ENCODE measurements at places on chromosomes 5 and 9.

DNA sequence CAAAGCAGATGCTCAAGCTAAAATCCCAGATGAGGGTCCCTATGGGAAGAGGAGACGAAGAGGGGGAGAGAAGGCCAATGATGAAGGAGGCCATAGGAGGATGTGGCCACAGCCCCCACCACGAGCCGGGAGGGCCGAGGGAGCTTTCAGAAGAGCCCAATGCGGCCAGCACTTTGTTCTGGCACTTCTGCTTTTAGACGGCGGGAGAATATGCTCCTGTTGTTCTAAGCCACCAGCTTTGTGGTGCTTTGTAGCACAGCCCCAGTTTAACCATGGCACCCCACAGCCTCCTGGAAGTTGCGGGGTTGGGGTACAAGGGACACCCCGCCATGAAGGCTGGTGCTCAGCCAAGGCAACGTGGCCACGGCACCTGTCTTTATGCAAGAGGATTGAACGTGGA, 33.4 kb downstream of the LPCAT1 start:
- no peak for DNase-seq

DNA sequence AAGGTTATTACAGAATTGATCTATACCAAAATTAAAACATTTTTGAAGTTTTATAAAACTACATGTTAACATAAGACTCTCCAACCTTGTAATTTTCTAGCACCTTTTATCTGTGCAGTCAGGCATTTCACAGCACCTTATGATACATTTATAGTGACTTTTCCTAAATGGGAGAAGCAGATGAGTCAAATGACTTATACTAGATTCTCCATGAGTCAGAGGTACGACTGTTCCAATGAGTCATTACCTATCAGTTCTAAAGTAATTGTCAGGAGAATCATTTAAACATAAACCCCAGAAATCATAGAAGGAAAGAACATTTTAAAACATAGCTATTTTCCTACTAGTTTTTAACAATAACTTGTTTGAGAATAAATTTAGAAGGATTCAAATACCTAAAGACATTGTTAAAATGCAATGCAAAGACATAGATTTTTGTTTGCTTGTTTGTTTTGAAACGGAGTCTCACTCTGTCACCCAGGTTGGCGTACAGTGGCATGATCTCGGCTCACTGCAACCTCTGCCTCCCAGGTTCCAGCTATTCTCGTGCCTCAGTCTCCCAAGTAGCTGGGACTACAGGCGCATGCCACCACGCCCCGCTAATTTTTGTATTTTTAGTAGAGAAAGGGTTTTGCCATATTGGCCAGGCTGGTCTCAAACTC, 34.7 kb upstream of the DMXL1 start:
- no peak for DNase-seq

DNA sequence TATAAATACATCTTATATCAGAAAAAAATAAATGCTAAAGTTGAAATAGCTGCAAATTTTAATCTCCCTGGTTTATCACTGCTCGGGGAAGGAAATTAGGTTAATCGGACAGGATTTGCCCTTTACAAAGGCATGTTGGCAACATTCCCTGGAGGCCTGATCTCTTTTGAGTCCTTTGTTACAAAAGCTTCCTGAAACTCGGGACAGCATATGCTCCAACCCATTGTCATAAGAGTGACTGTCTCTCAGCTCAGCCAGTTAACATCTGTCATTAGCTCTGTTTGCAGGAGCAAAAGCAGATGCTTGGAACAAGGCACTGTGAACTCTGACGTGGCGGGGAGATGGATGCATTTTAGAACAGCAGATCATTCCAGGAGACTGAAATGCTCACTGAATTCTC, 80.6 kb downstream of the MYO10 start:
- DNase-seq: no peak

DNA sequence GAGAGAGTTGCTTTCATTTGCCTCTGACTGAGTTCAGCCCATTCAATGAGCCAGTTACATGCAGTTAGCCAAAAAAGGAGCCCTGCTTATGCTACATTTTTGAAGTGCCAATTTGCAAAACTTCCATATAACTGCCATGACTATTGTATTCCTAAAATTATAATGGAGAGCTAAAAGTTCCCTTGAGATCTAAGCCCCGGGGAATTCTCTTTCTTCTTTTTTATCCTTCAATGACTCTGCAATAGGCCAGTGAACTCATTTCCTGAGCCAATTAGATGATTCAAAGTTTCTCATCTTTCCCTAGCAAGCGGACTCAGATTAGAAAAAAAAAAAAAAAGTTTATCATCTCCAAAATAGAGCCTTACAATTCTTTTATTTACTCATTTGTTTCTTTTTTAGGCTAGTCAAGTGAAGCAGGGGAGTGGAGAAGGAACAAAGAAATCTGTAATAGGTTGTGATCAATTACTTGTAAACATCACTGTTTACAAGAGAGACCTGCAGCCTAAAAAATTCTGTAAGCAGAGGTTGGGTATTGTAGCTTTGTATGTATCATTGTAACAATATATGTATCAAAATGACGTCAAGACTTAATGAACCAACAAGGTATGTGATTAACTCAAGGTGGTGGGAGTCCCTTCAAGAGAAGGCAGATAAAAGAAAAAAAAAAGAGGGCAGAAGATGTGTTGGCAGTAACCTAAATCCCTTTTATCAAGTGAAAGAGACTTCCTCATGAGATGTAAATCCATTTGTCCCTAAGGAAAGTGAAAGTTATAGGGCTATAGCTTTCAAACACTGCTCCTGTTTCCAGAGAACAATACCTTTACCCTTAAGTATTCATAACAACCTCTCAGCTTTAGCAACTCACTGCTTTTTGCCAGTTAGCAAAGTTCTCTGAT, 48.7 kb upstream of the HOMER1 start:
- no peak for DNase-seq

GRCh38 chr5:139043157-139043905, 154.8 kb downstream of the SIL1 start:
- DNase-seq: no peak
